Mesothelial cell of epicardium (in vitro differentiated cells): ENCODE measurements at places on chromosomes 2 and 18.
A peak's percentile ranks its signal among the peaks of the same experiment; 100 is the strongest.

- no peak overlapping the region for H3K4me3 ChIP-seq
- H3K27ac ChIP-seq: peak overlapping the region; percentile 13
- peaks cover 52% of the 10 kb centered on the region for H3K4me1 ChIP-seq
- H3K27me3 ChIP-seq: no peaks in the 10 kb centered on the region
These were observed 31.6 kb downstream of the COL5A2 start for GRCh38 chr2:189147989-189148388.

- no peak for DNase-seq
- no peak overlapping the region for H3K4me3 ChIP-seq
- no peaks in the 10 kb centered on the region for H3K36me3 ChIP-seq
- no peaks in the 10 kb centered on the region for H3K27me3 ChIP-seq
These were observed 62.5 kb downstream of the CDH2 start for GRCh38 chr18:28114472-28114871.

GRCh38 chr2:164770421-164770916 is 71.2 kb downstream of the COBLL1 start:
- DNase-seq: no peak
- H3K27me3 ChIP-seq: no peaks in the 10 kb centered on the region
- peaks cover 6% of the 10 kb centered on the region for H3K36me3 ChIP-seq
- H3K4me1 ChIP-seq: peaks cover 58% of the 10 kb centered on the region

DNA sequence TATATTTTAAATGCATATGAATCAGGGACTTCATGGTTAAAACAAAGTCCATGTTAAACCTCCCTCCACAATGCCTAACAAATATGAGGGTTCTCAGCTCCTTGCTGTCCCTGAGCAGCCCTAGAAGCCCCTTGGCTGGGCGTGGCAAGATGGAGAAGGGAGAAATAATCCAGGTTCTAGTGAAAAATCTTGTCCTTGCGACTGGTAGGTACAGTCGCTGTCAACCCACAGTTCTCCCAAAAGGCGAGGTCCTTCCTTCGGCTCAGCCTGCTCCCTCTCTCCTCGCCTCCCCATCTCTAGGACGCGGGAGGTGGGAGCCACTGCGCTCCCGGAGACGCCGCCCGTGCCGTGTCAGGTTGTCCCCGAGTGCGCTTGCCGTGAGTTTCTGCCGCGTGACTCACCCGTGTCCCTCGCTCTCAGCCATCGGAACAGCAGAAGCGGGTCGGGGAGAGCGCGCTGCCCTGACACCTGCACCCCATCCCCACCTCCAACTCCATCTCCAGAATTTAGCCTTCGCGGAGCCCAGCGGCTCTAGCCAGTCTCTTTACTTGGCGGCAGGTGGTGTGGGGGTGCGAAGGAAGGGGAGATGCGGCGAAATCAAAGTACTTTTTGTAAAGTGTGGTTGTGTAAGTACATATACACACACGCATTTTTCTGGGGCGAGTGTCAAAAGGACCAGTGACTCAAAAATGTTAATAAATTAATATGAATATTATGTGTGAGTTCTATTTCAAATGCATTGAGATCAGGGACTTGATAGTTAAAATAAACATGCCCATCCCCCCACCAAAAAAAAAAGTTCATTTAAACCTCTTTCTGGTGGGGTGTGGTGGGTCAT is 65.1 kb upstream of the TMEM17 start:
- no peak overlapping the region for H3K27ac ChIP-seq
- H3K4me3 ChIP-seq: peak overlapping the region; percentile 57
- no peak for DNase-seq
- H3K36me3 ChIP-seq: no peaks in the 10 kb centered on the region
- H3K4me1 ChIP-seq: peaks cover 17% of the 10 kb centered on the region

GRCh38 chr2:119076713-119077112 is 81.8 kb downstream of the C1QL2 start:
- H3K27me3 ChIP-seq: peaks cover 39% of the 10 kb centered on the region
- no peak for DNase-seq
- H3K4me3 ChIP-seq: no peak overlapping the region
- no peak overlapping the region for H3K27ac ChIP-seq
- no peaks in the 10 kb centered on the region for H3K4me1 ChIP-seq

- no peaks in the 10 kb centered on the region for H3K36me3 ChIP-seq
- peaks cover 18% of the 10 kb centered on the region for H3K4me1 ChIP-seq
- no peak overlapping the region for H3K27ac ChIP-seq
- no peak for DNase-seq
These were observed 324.1 kb upstream of the THUMPD2 start for GRCh38 chr2:40103163-40103562.

- peak overlapping the region; percentile 6 for H3K4me3 ChIP-seq
- H3K27me3 ChIP-seq: no peaks in the 10 kb centered on the region
- DNase-seq: no peak
- H3K27ac ChIP-seq: peak overlapping the region; percentile 77
- no peaks in the 10 kb centered on the region for H3K36me3 ChIP-seq
These were observed 570.1 kb upstream of the SYT4 start for GRCh38 chr18:43847164-43848091.

DNA sequence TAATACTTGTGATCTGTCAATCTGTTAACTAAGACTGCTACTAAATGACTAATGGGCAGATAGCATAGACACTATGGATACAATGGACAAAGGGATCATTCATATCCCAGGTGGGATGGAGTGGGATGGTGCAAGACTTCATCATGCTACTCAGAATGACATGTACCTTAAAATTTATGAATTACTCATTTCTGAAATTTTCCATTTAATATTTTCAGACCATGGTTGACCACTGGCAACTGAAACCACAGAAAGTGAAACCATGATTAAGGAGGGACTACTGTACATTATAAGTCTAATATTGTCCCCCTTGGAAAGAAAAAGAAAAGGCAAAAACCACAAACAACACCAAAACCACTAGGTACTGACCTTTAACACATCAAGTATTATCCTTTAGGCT is 247.0 kb upstream of the SYT4 start:
- H3K36me3 ChIP-seq: no peaks in the 10 kb centered on the region
- no peak for DNase-seq
- no peaks in the 10 kb centered on the region for H3K27me3 ChIP-seq
- H3K4me3 ChIP-seq: no peak overlapping the region

- no peak overlapping the region for H3K4me3 ChIP-seq
- H3K36me3 ChIP-seq: no peaks in the 10 kb centered on the region
- peaks cover 9% of the 10 kb centered on the region for H3K4me1 ChIP-seq
- DNase-seq: no peak
- no peak overlapping the region for H3K27ac ChIP-seq
These were observed 242.2 kb upstream of the LRRTM1 start for GRCh38 chr2:80546766-80547165.

DNA sequence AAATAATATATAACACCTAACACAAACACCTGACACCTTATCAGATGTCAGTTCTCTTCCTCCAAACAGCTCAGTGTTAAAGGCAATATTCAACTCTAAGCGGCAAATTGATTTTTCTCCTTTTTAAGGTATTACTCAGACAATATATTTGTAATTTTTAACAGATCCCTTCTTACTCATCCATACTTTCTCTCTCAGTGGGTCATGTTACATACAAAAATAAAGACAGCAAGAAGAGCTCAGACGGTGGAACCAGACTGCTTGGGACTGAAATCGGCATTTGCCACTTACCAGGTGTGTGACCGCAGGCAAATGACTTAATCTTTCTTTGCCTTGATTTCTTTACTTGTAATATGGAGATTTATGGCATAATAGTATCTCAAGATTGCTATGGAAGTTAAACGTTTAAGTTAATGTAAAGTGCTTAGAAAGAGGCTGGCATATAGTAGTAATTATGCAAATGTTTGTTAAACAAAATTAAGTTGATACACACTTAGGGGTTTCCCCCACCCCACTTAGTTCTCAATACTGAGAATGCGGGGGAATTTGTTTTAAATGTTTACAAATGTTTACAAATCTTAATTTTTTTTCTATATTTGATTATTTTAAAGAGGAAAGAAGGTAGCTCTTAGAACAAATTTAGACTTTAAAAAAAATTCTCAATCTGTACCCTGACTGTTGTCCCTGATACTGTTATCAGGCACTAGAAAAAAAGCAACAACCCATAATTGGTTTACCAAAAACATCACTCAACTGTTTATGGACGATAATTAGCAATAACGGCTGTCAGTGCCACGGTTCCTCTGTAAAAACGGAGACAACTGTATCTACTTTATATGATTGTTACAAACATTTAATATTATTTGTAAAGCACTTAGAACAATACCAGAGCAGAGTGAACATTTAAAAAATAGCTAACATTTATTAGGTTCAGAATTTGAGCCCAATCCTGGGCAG is 25.6 kb downstream of the MAP3K2 start:
- peak overlapping the region; percentile 4 for H3K27ac ChIP-seq
- no peak for DNase-seq
- no peak overlapping the region for H3K4me3 ChIP-seq
- no peaks in the 10 kb centered on the region for H3K27me3 ChIP-seq

DNA sequence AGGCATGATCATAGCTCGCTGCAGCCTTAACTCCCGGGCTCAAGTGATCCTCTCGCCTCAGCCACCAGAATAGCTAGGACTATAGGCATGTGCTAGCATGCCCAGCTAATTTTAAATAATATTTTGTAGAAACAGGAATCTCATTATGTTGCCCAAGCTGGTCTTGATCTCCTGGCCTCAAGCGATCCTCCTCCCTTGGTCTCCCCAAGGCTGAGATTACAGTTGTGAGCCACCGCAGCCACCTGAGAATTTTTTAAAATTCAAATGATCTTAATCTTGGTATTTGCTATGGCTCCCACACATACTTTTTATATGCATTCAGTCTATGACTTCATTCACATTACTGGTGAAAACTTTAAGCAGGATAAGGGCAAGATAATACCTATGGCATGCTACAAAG is 13.1 kb downstream of the KRCC1 start:
- H3K4me3 ChIP-seq: no peak overlapping the region
- peak overlapping the region; percentile 41 for H3K27ac ChIP-seq
- peaks cover 11% of the 10 kb centered on the region for H3K4me1 ChIP-seq
- DNase-seq: no peak
- peaks cover 8% of the 10 kb centered on the region for H3K36me3 ChIP-seq
- H3K27me3 ChIP-seq: no peaks in the 10 kb centered on the region

DNA sequence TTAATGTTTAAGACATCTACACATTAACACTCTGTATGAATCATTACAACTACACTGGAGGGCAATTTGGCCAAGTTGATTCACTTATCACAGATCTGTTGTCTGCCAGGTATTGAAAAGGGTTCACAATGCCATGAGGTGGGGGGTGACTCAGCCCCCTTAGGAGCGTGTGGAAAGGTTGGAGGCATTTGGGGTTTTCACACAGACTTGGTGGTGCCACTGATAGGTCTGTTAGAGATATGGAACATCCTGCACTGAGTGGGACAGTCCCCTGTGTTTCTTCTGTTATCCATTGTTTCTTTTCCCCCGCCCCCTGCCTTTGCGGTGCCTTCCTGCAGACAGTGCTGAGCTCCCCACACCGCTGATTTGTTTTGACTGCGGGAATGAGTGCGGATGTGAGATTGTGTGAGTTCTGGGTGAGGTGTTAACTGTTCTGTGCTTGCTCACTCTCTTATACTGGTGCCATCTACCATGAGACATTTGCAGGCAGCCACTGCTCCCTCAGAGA is 9.3 kb upstream of the TSN start:
- no peak overlapping the region for H3K27ac ChIP-seq
- no peak for DNase-seq
- H3K27me3 ChIP-seq: peaks cover 2% of the 10 kb centered on the region
- no peaks in the 10 kb centered on the region for H3K36me3 ChIP-seq
- H3K4me3 ChIP-seq: no peak overlapping the region

DNA sequence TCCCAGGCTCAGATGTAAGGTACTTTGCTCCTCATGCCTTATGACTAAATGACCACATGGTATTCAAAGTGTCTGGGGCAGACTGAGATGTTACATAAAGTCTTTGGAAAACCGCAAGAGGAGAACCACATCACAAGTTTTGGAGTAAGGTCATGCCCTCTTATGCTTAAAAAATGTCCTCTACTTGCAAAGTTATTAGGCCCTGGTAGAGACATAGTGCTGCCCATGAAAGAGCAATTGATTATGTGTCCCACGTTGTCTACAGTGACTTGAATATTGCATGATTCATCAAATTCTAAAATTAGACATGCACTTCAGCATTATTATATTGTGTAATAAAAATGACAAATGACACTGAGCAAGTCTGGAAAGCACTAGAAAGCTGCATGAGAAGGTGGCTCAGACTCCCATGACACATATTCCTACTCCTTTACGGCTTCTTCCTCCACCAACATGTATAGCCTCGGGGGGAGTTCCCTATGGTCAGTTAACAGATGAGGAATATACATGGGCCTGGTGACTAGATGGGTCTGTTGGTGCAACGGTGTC is 602.6 kb upstream of the VRK2 start:
- H3K27me3 ChIP-seq: peaks cover 3% of the 10 kb centered on the region
- no peak overlapping the region for H3K4me3 ChIP-seq
- DNase-seq: no peak
- H3K27ac ChIP-seq: no peak overlapping the region
- H3K4me1 ChIP-seq: no peaks in the 10 kb centered on the region

GRCh38 chr2:12538138-12538694 is 178.5 kb upstream of the TRIB2 start:
- H3K27me3 ChIP-seq: no peaks in the 10 kb centered on the region
- no peak overlapping the region for H3K4me3 ChIP-seq
- no peaks in the 10 kb centered on the region for H3K36me3 ChIP-seq
- peaks cover 61% of the 10 kb centered on the region for H3K4me1 ChIP-seq

DNA sequence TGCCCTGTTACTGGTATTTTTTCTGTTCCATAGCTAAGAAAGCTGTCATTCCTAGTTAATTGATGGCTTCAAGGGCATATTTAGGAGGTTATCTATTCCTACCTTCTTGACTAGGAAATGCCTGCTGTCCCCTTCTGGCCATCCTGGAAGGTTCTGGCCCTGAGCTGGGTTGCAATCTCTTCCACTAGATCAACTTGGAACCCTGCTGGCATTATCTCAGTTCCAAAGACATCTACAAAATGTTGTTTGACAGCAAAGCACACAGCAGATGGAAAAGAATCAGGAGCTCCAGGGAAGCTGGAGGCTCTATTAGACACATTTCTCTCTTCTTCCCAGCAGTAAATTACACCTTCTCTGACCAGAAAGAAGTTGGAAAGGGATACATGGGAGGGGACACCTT is 192.1 kb downstream of the ARHGAP28 start:
- no peak overlapping the region for H3K4me3 ChIP-seq
- DNase-seq: no peak
- H3K36me3 ChIP-seq: peaks cover 21% of the 10 kb centered on the region
- H3K27ac ChIP-seq: no peak overlapping the region
- H3K4me1 ChIP-seq: peaks cover 24% of the 10 kb centered on the region
- no peaks in the 10 kb centered on the region for H3K27me3 ChIP-seq

DNA sequence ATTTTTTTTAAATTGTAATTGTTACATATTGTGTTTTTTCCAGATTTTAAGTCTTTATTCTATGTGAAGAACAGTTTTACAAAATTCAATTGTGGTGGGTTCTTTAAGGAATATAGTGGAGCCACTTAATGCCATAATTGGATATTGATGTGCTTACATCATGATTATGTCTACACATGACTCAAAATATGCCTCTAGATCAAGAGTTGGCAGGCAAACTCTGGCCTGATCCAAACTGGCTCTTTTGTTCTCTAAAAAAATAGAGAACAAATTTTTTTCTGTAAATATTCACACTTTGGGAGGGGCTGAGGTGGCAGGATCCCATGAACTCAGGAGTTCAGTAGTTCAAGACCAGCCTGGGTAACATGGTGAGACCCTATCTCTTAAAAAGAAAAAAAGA is 8.3 kb downstream of the EHBP1 start:
- no peak overlapping the region for H3K27ac ChIP-seq
- H3K27me3 ChIP-seq: no peaks in the 10 kb centered on the region
- DNase-seq: no peak
- peaks cover 16% of the 10 kb centered on the region for H3K36me3 ChIP-seq
- no peak overlapping the region for H3K4me3 ChIP-seq
